ENCODE measurements at places on chromosomes 1 and 21. TPM values are rescaled to one million over a fixed set of nuclear protein-coding genes. Genes with fewer than 3 reads are reported as not detected.

DNA sequence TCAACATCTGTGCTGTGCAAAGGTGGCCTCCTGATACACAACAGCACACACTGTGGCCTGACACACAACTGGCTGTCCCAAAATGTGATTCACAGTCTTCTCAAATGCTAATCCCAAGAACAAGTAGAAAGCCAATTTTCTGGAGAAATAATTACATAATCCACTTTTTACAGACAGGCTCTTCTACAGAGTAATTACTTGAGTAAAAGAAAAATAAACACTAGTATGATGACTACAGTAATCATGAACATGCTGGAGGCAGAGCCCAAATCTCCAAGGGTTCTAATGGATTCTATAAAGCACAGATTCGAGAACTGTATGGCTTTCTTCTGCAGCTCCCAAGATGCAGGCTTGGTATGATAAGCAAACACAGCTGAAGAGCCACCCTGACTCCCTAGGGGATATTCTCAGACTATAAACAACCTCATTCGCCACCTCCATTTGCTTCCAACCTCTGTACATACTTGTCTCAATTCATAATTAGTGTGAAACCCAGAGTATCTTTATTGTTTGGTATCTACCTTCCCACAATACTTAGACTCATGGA lies 81.9 kb downstream of the SIPA1L2 start:
- no peak overlapping the region for H3K4me3 ChIP-seq
- no peaks in the 10 kb centered on the region for H3K4me1 ChIP-seq
- peak overlapping the region; percentile 14 for H3K27ac ChIP-seq
- H3K36me3 ChIP-seq, result no peaks in the 10 kb centered on the region
- no peaks in the 10 kb centered on the region for H3K27me3 ChIP-seq

The SMCP gene
- not detected for total RNA-seq

DNA sequence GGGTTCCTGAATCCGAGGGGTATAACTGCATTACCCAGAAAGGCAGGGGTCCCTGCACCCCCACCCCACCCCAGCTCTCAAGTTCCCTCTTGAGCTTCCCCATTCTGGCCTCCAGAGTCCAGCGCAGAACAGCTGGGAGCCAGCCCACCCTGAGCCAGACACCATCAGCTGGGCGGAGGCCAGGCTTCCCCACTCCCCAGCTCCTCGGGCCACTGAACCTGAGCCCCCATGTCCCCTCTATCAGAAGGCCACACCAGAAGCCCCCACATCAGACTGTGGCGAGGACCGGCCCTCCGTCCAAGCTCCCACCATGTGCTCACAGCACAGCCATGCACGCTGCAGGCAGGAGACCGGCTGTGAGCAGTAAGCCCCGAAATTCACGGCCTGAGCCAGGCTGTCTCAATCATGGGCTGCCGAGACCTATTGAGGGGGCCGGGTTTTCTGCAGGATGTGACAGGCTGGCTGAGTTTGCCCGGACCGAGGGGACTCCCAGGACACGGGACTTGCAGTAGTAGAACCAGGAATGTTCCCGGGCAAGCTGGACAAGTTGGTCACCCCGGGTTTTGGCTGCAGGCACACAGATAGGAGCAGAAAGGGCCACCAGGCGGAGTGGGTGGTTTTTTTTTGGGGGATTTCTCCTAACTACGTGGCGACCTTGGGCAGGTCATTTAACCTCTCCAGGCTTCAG lies 25.5 kb upstream of the TNFRSF1B start:
- no peaks in the 10 kb centered on the region for H3K4me1 ChIP-seq
- H3K4me3 ChIP-seq, result no peak overlapping the region
- no peaks in the 10 kb centered on the region for H3K36me3 ChIP-seq
- H3K27me3 ChIP-seq, result no peaks in the 10 kb centered on the region
- DNase-seq, result no peak

The MROH9 gene
- not detected for total RNA-seq

The OPN3 gene
- 6.3 TPM for total RNA-seq

GRCh38 chr1:96554364-96554763 lies 167.2 kb upstream of the PTBP2 start:
- H3K4me3 ChIP-seq, result no peak overlapping the region
- no peaks in the 10 kb centered on the region for H3K27me3 ChIP-seq
- no peaks in the 10 kb centered on the region for H3K4me1 ChIP-seq
- DNase-seq, result no peak

The CORT gene
- total RNA-seq, result not detected

DNA sequence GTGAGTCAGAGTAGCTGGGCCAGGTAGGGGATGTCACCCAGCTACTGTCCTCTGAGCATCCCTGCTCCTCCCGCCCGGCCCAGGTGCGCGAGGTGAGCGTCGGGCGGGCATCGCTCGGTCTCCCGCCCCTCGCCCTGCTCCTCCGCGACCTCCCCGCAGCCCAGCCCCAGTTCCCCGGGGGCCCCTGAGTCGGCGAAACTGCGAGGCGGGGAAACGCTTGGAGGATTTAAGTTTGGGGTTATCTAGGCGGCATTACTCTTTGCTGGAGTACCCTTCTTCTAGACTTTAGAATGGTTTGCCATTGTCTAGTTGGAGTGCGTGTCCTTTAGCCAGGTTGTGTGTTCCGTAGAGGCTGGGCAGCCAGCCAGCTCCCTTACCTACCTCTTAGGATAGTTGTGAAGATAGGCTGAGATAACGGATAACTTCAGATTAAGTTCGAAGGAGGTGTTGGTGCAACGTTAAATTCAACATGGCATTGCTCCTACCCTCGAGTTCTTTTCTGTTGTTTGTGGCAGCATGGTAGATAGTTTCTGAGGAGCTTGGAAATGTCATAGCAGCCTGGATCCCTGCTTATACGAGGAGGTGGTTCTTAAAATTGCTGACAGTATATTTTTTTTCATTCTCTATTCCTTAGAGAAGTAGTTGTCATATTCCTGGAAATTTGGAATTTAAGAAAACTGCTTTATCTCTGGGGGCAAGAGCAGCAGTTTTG lies 697 bp downstream of the AGO3 start:
- DNase-seq, result no peak
- H3K36me3 ChIP-seq, result no peaks in the 10 kb centered on the region
- H3K4me3 ChIP-seq, result peak overlapping the region; percentile 81
- no peaks in the 10 kb centered on the region for H3K4me1 ChIP-seq

DNA sequence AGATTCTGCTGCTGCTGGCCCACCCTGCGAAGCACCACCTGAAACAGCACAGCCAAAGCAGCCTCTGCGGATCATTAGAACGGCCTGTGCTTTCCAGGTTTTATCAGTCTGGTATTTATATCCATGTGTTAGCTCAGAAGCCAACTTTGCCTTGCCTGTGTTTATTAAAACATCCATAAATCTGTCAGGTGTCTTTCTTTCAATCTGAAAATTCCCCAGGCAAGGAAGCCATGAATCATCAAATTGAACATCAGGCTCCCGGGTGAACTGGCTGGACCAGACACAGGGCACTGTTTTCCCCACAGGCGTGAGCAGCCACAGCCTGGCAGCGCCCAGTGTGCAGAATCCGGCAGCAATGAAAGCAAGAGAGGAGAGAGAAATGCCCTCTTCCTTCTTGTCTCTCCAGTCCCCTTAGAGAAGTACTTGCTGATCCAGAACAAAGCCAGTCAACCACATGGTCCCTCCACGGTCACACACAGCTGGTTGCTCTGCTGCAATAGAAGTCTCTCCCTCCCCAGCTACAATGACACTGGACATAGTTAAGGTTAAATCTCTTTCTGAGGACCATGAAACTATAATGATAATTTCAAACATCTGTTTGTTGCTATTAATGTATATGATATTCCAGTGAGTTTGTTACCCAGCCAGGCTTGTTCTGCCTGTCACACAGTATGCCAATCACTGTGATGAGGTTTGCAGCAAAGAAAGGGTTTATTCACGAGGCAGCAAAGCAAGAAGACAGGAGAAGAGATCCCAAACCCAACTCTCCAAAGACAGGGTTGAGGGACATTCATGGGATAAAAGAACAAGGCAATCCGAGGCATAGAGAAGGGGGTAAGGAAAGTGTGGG lies 212.1 kb upstream of the FMN2 start:
- no peaks in the 10 kb centered on the region for H3K4me1 ChIP-seq
- no peaks in the 10 kb centered on the region for H3K36me3 ChIP-seq
- H3K27ac ChIP-seq, result no peak overlapping the region
- H3K27me3 ChIP-seq, result no peaks in the 10 kb centered on the region
- no peak overlapping the region for H3K4me3 ChIP-seq
- no peak for DNase-seq

- no peaks in the 10 kb centered on the region for H3K27me3 ChIP-seq
- DNase-seq, result no peak
- H3K27ac ChIP-seq, result no peak overlapping the region
- no peaks in the 10 kb centered on the region for H3K4me1 ChIP-seq
Measured at GRCh38 chr1:44515416-44515815, 110.4 kb downstream of the RNF220 start.

DNA sequence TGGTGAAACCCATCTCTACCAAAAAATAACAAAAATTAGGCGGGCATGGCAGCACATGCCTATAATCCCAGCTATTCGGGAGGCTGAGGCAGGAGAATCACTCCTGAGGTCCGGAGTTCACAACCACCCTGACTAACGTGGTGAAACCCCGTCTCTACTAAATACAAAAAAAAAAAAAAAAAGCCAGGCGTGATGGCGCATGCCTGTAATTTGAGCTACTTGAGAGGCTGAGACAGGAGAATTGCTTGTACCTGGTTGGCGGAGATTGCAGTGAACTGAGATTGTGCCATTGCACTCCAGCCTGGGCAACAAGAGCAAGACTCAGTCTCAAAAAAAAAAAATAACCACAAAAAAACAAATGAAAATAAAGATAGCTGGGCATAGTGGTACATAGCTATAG lies 42.3 kb downstream of the CC2D1B start:
- no peak overlapping the region for H3K27ac ChIP-seq
- H3K27me3 ChIP-seq, result no peaks in the 10 kb centered on the region
- DNase-seq, result no peak
- H3K36me3 ChIP-seq, result no peaks in the 10 kb centered on the region
- H3K4me1 ChIP-seq, result no peaks in the 10 kb centered on the region

DNA sequence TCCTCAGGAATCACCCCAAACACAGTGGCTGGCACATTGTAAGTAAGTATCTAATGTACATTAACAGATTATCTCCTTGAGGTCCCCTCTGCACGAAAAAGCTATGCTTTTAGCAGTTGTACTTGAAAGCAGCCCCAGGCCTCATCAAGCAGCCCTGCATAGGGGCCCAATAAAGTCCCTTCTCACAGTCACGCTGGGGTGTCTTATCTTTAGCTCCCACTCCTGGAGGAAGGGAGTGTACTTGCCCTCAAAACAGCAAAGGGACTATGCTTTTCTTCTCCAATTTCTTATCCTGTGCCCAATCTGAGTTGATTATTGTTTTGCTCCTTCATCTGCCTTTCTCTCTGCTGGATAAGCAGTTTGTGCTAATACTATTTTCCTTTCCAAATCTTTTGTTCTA lies 168.8 kb upstream of the PLXNA2 start:
- H3K4me1 ChIP-seq, result no peaks in the 10 kb centered on the region
- no peaks in the 10 kb centered on the region for H3K36me3 ChIP-seq
- H3K27ac ChIP-seq, result no peak overlapping the region
- no peak overlapping the region for H3K4me3 ChIP-seq

GRCh38 chr1:30694280-30695175 lies 28.9 kb downstream of the MATN1 start:
- H3K36me3 ChIP-seq, result no peaks in the 10 kb centered on the region
- no peaks in the 10 kb centered on the region for H3K27me3 ChIP-seq
- no peak overlapping the region for H3K27ac ChIP-seq
- H3K4me3 ChIP-seq, result no peak overlapping the region
- DNase-seq, result no peak
- H3K4me1 ChIP-seq, result no peaks in the 10 kb centered on the region

GRCh38 chr1:223836586-223836985 lies 9.2 kb downstream of the TP53BP2 start:
- no peak for DNase-seq
- no peak overlapping the region for H3K4me3 ChIP-seq
- no peaks in the 10 kb centered on the region for H3K36me3 ChIP-seq
- peak overlapping the region; percentile 40 for H3K27ac ChIP-seq
- no peaks in the 10 kb centered on the region for H3K27me3 ChIP-seq
- H3K4me1 ChIP-seq, result no peaks in the 10 kb centered on the region

DNA sequence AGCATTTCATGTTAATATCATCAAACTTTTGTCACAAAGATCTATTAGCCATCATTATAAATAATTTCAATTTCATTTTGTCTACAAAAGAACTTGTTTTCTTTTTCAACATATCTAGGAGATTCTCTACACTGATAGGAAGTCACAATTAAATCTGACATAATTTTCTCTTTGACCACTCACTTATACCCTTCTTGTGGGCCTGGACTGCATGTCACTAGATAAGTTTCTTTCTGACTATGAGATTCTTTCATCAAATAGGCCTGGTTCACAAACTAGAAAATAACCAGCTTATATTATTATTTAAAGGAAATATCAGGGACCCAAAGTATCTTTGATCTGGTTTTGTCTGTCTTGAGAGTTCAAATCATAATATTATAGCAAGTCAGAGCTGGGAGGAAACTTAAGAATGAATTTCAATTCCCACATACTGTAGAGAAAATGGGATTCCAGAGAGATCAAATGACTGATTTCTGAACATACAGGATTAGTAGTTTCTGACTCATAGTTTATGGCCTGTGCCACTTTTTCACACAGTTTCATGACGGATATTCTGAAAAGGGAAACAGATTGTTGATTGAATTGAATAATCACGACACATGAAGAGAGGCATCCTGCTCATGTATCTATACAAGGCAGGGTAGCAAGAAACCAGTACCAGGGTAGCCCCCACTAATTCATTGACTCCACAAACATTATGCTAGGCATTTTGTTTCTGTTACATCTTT lies 355.8 kb downstream of the GPATCH2 start:
- H3K36me3 ChIP-seq, result no peaks in the 10 kb centered on the region
- no peak overlapping the region for H3K4me3 ChIP-seq
- no peaks in the 10 kb centered on the region for H3K4me1 ChIP-seq
- H3K27ac ChIP-seq, result no peak overlapping the region
- H3K27me3 ChIP-seq, result no peaks in the 10 kb centered on the region

All from right atrium auricular region (tissue), 2 donors.